ENCODE measurements at places on chromosomes 2 and 18.

GRCh38 chr2:200042944-200043343 lies 87.6 kb downstream of the MAIP1 start:
- no peak for DNase-seq

- DNase-seq = peak; percentile 74
Observed at GRCh38 chr2:42028571-42029148, 19.2 kb upstream of the PKDCC start.

GRCh38 chr18:8480506-8481328 lies 128.5 kb upstream of the RAB12 start:
- DNase-seq = peak; percentile 50

- no peak for DNase-seq
Observed at GRCh38 chr2:196718419-196719109, 79.0 kb downstream of the CCDC150 start.

DNA sequence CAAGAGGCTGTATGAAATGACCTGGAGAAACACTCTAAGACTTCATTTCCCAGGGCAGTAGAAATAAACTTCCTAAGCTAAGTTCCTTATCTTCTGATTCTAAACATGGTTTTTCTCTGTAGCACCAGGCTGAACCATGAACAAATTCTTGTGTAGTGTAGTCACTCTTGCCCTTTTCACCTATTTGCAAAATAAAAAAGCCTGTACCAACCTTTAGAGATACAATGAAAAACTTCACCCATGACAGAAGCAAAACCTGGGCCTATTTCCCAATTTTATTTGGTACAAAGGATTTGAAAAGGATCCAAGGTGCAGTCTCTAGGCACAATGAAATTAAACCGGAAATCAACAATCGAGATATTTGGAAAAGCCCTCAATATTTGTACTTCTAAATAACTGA lies 43.6 kb downstream of the POLR1A start:
- no peak for DNase-seq

All from NB4 (cell line).